Lung (tissue), 17 donors: ENCODE measurements at places on chromosomes 6 and 20.
A peak's percentile ranks its signal among the peaks of the same experiment; 100 is the strongest.

GRCh38 chr6:158627940-158628211, 16.7 kb downstream of the DYNLT1 start:
- DNase-seq = no peak

GRCh38 chr6:137878486-137879285, 11.6 kb downstream of the TNFAIP3 start:
- DNase-seq = peak; percentile 44

- DNase-seq = peak; percentile 59
Measured at GRCh38 chr6:156881687-156882629, 104.8 kb downstream of the ARID1B start.

GRCh38 chr20:37347347-37347823, 1.4 kb downstream of the SRC start:
- DNase-seq = no peak

- no peak for DNase-seq
Measured at GRCh38 chr6:35392773-35393672, 50.7 kb downstream of the PPARD start.

DNA sequence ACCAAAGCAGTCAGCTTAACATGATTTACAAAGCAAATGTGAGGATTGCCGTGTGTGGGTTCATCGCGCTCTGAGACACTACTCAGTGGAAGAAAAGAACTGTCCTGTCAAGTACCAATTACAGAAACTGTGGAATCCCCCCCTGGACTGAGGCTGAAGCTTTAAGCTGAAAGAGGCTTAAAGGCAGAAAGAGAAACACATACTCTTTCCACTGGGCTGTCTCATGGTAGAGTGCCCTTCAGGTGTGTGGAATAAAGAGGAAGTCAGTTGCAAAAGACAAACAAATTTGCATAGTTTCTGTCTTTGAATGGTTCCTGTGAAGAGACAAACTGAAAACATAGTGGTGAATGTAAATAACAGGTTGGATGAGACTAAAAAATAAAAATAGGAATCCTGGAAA, 560.4 kb upstream of the SYNCRIP start:
- no peak for DNase-seq

GRCh38 chr6:63573899-63574553, 1.7 kb downstream of the LOC128125822 start:
- peak; percentile 63 for DNase-seq

DNA sequence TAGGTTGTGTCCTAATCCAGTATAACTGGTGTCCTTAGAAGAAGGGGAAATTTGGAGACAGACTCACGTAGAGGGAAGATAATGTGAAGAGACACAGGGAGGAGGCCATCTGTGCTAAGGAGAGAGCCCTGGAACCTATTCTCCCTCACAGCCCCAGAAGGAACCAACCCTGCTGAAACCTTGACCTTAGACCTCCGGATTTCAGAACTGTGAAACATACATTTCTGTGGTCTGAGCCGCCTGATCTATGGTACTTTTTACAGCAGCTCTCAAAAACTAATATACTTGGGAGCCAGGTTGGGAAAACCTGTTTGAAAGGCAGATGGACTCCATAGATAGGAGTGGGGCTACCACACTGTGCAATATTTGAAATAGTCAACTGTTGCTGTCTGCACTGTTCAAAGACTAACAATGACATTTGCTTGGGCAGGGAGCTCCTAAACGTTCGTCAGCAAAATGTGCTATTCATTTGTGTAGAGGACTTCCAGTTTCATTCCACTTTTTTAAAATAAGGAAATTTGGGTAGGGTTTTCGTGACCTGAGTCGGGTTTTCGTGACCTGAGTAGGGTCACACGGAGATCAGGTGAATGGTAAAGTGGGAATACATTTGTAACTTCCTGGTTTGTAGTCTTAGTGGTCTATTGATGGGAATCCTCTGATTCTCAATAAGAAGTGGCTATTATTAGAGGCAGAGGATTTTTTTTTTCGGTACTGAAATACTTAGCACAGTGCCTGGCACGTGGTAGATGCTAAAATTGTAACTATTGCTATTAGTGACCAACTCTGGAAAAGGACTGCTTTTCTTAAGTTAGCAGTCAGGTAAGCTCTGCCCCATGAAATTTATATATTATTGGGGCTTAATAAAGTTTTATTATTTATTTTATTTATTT, 11.4 kb downstream of the TAGAP start:
- DNase-seq = no peak

DNA sequence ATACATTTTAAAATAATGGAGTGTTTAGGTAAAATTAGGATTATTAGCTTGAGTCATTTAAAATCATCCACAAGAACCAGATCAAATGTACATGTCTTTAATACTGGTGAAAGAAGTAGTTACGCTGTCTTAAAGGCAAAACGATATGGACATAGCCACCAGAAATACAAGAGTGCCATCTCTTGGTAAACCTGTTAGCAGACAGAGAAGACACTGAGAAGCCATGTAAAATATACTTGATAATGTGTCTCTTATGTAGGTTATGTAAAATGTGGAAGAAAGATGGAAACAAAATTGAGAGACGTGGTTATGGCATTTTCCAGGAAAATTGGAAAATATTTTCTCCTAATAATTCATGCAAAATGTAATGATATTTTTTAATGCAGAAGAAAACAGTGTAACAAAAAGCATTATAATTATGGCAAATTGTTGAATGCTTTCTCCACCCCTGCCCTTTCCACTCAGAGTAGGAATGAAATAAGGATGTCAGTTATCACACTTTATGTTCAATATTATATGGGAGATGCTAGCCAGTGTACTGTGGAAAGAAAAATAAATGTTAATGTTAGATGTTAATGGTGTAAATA, 12.2 kb upstream of the SLC17A2 start:
- no peak for DNase-seq

GRCh38 chr20:8940326-8940725, 128.6 kb upstream of the PLCB4 start:
- no peak for DNase-seq
